ENCODE measurements at places on chromosomes 13 and 19.

GRCh38 chr13:50979187-50979586, 69.6 kb downstream of the RNASEH2B start:
- DNase-seq = no peak

DNA sequence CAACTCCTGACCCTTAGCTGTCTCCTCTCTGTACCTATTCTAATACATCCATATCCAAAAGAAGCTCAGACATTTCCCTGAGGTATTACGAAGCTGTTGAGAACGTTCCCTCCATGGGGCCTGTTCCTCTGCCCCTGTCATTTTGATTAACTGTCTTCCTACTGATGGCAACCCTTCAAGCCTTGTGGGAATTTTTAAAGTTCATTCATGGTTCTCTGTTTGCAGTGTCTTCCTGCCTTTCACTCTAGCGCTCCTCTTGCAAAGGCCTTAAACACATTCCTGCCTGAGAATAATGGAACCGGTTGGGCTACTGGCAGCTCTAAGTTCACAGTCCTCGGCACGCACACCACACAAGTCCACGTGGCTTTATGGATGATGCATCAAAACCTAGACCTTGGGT, 66.1 kb downstream of the LHFPL6 start:
- DNase-seq = no peak

DNA sequence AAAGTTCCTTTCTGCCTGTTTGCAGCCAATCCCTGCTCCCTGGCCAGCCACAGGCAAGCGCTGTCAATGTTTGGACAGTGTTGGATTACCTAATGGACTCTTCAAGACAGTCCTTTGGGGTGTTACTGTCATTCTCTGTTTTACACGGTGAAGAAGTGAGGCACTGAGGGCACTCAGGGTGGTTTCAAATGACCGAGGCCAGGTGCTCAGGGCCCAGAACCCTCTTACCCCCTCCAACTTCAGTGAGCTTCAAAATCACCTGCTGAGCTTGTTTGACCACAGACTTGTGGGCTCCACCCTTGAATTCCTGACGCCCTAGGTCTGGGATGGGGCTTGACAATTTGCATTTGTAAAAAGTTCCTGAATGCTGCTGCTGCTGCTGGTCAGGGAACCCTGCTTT, 97.9 kb downstream of the GGACT start:
- DNase-seq = no peak

DNA sequence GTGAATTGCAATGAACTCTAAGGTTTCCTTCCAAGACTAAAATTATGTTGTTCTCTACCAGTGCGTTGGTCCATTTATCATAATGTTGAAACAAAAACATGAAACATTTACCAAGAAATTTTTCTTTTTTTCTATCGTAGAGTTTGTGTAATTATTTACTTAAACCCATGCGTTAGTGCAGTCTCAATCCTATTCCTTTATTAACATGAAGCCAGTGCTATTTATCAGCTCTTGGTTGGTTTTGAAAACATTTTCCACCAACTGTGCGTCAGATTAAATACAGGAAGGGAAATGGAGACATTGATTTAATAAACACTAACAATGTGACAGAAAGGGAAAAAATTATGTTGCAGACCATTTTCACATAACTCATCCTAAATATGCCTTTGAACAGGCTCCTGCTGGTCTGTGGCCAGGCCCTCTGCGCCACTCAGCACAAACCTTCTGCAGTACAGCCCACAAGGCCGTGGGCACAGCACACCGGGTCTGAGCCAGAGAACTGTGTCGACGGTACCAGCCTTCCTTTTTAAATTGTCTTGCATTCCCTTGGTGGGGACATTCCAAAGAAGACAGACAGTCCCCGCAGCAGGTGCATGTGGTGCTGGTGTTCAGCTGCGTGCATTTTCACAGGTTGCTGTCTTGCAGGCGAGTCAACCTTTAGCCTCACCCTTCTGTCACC, 135.8 kb downstream of the SHISA2 start:
- no peak for DNase-seq

- no peak for DNase-seq
Measured at GRCh38 chr13:98838776-98839175, 86.3 kb upstream of the SLC15A1 start.

- DNase-seq = no peak
Measured at GRCh38 chr19:40376286-40376862, 13.6 kb downstream of the HIPK4 start.

DNA sequence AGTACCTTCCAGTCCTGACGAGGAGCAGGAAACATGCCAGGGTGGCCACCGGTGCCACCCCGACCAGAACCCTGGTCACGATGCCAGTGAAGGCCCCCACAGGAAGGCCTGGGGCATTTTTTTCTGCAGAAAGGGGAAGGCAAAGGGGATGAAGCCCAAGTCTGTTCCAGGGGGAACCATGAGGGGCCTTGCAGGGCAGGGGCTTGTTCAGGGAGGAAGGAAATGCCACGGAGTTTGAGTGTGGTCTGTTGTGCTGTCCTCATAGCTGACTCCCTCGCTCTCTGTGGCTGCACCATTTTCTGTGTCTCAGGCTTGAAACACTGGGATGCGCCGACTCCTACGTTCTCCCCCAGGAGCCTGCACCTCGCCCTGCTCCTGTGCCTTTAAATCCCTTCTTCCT, 27.5 kb upstream of the CEACAM1 start:
- DNase-seq = no peak

DNA sequence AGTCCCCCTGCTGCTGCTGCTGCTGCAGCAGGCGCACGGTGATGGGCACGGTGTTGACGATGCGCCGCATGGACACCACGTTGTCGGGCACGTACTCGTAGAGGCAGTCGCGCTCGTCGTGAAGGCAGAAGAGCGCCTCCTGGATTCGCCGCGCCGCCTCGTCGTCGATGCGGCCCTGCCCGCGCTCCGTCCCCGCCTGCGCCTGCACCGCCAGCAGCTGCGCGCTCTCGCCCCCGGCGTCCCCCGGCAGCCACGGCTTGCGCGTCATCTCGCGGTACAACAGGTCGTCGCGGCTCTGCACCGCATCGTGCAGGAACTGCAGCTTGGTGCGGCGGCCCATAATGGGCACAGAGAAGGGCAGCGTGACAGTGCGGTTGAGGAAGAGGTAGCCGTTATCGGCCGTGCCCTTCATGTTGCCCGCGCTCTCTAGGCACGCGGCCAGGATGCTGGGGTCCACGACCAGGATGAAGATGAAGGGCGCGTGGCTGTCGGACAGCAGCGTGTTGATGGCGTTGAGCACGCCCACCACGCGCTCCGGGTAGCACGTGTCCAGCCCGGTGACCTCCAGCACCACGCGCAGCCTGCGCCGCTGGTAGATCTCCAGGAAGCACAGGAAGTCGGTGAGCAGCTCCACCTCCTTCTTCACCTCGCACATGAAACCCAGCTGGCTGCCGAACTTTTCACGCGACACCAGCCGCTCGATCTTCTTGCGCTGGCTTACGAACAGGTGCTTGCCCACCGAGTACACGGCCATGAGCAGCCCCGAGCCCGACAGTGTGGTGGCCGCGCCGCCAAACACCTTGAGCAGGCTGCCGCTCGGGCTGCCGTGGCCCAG, 8.1 kb downstream of the NKPD1 start:
- DNase-seq = no peak

DNA sequence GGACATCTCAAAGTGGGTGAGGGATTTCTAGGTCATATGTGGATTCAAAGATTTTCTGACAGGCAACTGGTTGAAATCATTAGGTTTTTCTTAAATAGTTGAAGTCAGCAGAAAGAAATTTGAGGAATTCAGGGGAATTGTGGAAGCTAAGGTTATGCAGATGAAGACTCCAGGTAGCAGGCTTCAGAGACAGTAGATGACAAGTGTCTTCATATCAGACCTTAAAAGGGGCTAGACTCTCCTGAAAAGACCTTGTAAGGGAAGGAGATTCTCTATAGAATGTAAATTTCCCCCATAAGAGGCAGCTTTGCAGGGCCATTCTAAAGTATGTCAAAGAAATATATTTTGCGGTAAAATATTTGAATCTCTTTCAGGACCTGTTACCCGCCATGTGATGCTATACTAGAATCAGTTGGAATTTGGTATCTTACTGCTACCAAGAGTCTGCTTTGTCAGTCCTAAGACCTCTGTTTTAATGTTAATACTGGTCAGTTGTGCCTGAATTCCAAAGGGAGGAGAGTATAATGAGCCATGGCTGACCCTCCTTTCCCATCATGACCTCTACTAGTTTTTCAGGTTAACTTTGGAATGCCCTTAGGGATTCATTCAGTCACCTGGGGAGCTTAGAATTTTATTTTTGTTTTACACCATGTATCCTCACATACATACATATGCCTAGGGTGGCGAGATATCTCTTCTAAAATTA, 1115.5 kb upstream of the SLC10A2 start:
- no peak for DNase-seq

GRCh38 chr19:39325778-39326665, 5.4 kb upstream of the LRFN1 start:
- no peak for DNase-seq

GRCh38 chr19:56976300-56976699, 135.8 kb upstream of the PEG3 start:
- DNase-seq = no peak
